ENCODE measurements at places on chromosomes 2 and 18.

- DNase-seq = no peak
Observed at GRCh38 chr18:7609617-7610016, 42.5 kb downstream of the PTPRM start.

DNA sequence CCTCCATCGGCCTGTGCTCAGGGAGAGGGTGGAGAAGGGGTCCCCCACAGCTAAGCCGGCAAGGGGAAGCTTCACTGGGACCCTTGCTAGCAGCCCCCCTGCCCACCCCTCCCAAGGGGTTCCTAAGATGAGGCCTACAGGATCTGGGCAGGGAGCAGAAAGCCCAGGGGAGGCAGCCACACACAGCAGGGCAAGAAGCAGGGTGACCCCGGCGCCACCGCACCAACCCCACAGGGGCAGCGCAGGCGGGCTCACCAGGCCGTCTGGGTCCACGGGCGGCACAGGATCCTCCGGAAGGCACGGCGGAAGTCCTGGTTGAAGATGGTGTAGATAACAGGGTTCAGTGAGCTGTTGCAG is 1.8 kb downstream of the ADRA2B start:
- DNase-seq = no peak

GRCh38 chr18:23916338-23916737 is 98.2 kb upstream of the TTC39C start:
- DNase-seq = no peak

- no peak for DNase-seq
Observed at GRCh38 chr2:9693196-9693491, 62.3 kb upstream of the YWHAQ start.

DNA sequence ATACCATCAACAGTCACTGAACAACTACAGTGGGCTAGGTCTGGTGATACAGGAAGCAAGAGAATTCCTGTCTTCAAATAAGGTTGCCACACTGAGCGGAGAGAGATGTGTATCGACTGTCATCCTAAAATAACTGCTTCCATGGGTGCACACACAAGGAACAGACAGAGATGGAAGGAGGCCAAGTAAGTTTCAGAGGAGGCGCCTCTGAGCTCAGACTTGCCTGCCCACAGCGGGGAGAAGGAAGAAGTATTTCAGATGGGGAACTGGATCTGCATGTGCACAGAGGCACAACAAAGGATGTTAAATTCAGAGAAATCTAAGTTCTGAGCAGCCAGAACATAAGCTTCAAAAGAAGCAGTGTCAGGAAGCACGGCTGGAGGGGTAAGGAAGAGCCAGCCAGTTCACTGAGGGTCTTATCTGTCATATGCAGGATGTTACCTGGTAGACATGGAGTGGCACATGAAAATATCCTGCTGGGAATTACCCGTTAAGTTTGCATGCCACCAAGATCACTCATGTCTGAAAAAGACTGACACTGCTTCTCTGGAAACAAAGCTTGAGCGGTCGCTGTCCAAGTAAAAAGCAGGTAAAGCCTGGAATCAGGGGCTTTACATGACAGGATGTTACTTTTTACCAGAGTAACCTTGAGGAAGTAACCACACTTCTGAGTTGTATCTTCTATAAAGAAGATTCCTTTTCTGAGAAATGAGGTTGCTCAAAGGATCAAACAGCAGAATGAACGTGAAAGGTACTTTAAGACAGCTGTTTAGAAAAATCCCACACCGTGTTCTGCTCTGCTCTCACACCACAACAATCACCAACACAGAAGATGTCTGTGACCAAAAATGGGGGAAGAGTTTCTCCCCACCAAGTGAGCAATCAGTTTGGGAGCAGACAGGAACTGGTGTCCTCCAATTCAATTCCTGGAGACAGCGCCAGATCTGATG is 260.2 kb downstream of the NBAS start:
- no peak for DNase-seq

- no peak for DNase-seq
Observed at GRCh38 chr2:68749345-68749744, 14.7 kb downstream of the ARHGAP25 start.

DNA sequence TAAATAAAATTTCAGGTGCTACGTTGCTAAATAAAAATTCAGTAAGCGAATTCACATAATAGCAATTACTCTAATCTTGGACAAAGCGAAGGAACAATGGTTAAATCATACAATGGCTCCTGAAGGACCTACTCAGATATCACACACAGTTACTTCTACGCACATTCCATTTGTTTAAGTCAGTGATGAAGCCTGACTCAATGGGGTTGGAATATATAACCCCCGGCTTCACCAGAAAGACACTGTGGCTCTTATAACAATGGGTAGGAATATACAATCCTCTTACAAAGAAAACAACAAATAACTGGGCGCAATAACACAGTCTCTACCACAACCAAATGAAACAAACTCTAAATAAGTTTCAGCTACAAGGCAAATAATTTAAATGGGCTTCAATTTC is 349.5 kb downstream of the IRS1 start:
- DNase-seq = no peak

- DNase-seq = no peak
Observed at GRCh38 chr2:63424329-63425078, 163.8 kb downstream of the WDPCP start.

- peak; percentile 15 for DNase-seq
Observed at GRCh38 chr2:44777036-44777435, 164.5 kb upstream of the SIX3 start.

DNA sequence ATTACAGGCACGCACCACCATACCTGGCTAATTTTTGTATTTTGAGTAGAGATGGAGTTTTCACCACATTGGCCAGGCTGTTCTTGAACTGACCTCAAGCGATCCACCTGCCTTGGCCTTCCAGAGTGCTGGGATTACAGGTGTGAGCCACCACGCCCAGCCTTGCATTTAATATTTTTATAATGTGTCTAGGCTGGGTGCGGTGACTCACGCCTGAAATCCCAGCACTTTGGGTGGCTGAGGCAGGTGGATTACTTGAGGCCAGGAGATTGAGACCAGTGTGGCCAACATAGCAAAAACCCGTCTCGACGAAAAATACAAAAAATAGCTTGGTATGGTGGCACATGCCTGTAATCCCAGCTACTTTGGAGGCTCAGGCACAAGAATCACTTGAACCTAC is 3.2 kb downstream of the RPL37A start:
- DNase-seq = no peak

DNA sequence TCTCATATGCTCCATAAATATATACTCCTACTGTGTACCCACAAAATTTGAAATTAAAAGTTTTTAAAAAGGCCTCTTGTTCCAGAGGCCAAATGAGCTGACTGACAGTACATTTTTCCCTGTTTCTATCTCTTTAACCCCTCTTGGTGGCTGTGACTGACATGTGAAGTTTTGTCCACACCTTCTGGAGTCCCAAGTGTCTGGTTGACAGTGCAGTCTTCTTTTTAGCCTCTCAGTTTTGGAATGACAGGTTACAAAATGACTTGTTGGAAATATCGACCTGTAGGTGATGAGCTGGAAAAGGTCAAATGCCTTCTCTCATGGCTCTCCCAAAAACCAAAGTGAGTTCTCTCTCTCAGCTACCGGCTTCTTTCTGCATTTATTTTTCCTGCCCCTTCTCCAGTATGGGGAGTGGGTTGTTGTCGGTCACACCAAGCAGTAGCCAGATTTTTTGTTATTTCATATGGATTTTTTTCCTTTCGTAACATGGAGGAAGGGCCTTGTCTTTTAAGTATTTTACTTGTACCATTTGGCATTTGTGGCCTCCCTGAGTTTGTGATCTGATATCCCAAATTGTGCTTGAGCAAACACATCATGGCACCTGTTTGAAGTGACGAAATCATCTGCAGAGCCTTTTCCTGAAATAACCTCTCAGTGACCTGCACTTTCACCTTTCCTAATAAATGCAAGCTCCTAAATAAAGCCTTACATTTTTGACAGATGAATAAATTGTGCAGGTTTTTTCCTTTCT is 143.9 kb downstream of the ESCO1 start:
- DNase-seq = peak; percentile 21

- DNase-seq = peak; percentile 44
Observed at GRCh38 chr2:17878281-17879136, at the start of gene KCNS3. Gene KCNS3 (plus strand): TSS chr2:17878667. CDS start chr2:17931009, 52,342 bp downstream.

DNA sequence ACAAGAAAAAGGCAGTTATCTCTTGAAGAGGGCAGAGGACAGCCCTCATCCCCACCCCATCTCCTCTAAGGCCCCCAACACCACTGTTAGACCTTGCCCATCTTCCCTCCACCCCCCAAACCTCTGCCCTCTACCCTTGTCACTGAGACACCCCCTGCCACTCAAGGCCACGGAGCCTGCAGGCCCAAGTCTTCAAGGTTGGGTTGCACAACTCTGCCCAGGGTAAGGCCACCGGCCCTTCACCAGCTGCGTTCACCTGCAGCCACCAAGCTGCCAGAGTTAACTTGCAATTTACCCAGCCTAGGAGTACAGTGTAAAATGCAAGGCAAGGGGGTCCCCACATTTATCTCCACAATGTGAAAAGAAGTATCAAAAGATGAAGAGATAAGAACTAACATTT is 128.7 kb upstream of the PKDCC start:
- no peak for DNase-seq

DNA sequence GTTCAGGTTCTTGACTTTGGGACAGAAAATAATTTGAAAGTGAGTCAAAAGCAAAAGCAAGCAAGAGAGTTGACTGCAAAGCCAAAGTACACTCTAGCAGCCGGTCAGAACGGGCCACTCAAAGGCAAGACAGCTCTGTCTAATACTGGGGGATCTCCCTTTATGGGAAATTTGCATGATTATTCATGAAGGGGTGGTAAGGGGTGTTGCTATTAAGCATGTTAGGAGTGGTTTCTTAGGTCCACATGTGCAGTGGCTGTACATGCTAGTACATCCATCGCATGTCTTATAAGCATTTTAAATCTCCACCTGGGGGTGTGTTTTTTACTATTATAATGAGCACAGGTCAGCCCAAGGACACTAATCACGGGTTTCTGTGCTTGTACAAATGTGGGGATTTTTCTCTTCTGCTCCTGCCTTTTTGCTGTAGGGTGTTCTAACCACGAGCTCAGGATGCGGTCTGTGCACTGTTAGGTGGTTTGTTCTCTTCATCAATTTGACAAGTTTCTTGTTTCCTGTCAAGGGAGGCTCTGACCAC is 60.2 kb upstream of the SPP2 start:
- no peak for DNase-seq

DNA sequence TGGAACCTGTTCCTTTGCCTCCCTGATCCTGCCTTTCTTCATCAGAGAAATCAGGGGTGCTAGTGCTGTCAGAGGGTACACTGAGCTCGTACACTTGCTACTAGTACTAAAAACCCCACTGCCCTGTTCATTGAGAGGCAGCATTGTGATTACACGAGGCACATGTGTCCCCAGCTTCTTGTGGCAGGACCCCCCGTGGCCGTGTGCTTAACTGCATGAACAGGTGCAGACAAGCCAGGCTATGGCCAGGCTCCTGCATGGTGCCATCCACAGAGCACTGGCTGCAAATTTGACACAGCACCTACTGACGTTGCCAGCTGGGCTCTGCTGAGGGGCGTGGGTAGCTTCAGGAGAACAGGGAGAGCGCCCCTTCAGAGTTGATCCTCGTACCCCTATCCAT is 248.4 kb downstream of the GLI2 start:
- DNase-seq = no peak
